ENCODE measurements at places on chromosomes 11 and 22. TPM values are rescaled to one million over a fixed set of nuclear protein-coding genes. Genes with fewer than 3 reads are reported as not detected.

The DEAF1 gene
- total RNA-seq = 31.4 TPM

The SIK2 gene
- total RNA-seq = 36.3 TPM

The OR11H1 gene
- not detected for total RNA-seq

The TTLL8 gene
- total RNA-seq = not detected

The PKDREJ gene
- total RNA-seq = 0.05 TPM

The C11orf87 gene
- total RNA-seq = 6.3 TPM

The ARHGAP8 gene
- total RNA-seq = 3.2 TPM

The ZNF215 gene
- 2.1 TPM for total RNA-seq

The FOSL1 gene
- total RNA-seq = not detected

The MOGAT2 gene
- total RNA-seq = not detected

The CALCA gene
- total RNA-seq = not detected

The TPBGL gene
- not detected for total RNA-seq

The CRKL gene
- total RNA-seq = 79.8 TPM

The CDC45 gene
- total RNA-seq = 5.6 TPM
